AG09319 (cell line): ENCODE measurements at places on chromosomes 4 and X.

- no peak for DNase-seq
These were observed 133.7 kb upstream of the CXCL13 start for GRCh38 chr4:77471821-77472495.

GRCh38 chr4:148431401-148431800 is 10.8 kb downstream of the NR3C2 start:
- no peak for DNase-seq

- no peak for DNase-seq
These were observed 101.4 kb downstream of the ARHGAP10 start for GRCh38 chr4:147833254-147833653.

- no peak for DNase-seq
These were observed 27.1 kb downstream of the PAK3 start for GRCh38 chrX:111123125-111123524.

DNA sequence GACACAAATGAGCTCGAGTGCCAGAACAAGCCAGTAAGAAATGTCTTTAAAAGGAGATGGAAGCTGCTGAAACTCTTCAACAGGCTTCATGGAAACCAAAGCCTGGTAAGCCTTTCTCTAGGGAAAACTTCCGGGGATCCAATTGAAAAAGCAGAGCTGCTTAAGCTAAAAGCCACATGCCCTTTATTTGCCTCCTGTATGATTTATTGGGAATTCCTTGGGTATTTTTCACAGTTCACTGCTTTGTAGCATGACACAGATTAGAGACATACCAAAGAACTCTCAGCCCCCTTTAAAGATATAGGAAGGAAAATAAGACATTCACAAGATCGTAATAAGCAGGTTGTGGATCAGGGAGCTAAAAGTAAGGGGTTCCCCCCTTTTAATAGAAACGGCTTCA is 6.5 kb upstream of the ARHGAP6 start:
- DNase-seq: no peak

GRCh38 chr4:20109391-20109790 is 142.3 kb upstream of the SLIT2 start:
- DNase-seq: no peak

GRCh38 chr4:10115797-10116568 is 616 bp downstream of the WDR1 start:
- no peak for DNase-seq
